NCI-H1105 treated with DMSO at 0.1 percent for 48 hours (cell line): ENCODE measurements at places on chromosomes 3 and 15.
A peak's percentile ranks its signal among the peaks of the same experiment; 100 is the strongest.

DNA sequence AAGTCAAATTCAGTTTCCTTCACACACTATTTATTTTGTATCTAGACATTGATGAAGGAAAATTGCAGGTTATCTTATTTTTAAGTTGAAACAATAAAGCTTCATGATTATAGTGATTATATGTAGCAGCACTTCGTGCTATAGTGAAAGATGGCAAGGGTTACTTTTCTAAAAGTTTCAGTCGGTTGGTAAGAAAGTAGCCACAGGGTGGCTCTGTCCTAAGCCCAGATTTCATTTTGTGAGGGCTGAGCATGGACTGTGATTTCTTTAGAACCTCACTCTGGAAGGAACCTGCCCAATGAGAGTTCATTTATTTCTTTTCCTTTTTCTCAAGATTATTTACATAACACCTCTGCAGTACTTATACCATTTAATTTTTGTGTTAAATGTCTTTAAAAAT, 66.5 kb downstream of the NME9 start:
- no peak for DNase-seq

DNA sequence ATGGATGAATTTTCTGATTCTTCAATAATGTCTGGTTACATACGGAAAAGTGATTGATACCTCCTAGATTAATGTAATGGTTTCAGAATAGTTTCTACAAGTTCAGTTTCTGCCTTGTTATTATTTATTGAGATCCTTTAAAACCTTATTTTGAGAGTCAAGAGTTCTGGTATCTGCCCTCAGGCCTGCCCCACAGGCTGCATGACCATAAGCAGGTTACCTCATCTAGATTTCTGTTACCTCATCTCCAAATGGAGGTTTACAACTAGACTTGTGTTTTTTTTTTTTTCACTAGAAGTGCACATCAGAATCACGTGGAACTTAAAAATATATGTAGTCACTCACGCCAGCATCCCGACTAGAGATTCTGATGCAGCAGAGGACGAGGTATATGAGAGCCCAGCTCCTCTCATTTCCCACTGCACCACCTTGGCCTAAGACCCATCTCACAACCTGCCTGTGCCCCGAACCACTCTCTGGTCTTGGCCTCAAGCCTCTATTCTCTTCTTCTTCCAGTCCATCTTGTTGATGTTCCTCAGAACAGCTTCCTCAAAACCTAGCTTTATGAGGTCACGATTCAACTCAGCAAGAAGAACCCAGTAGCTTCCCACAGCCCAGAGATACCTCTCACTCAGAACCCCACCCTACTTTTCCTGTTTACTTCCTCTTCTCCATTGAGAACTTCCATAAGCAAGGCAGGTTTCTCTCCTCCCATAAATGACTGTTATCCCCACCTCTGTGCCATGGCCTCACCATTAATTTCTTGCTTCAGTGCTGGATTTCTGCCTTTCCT, 353.4 kb downstream of the CHST2 start:
- no peak for DNase-seq

DNA sequence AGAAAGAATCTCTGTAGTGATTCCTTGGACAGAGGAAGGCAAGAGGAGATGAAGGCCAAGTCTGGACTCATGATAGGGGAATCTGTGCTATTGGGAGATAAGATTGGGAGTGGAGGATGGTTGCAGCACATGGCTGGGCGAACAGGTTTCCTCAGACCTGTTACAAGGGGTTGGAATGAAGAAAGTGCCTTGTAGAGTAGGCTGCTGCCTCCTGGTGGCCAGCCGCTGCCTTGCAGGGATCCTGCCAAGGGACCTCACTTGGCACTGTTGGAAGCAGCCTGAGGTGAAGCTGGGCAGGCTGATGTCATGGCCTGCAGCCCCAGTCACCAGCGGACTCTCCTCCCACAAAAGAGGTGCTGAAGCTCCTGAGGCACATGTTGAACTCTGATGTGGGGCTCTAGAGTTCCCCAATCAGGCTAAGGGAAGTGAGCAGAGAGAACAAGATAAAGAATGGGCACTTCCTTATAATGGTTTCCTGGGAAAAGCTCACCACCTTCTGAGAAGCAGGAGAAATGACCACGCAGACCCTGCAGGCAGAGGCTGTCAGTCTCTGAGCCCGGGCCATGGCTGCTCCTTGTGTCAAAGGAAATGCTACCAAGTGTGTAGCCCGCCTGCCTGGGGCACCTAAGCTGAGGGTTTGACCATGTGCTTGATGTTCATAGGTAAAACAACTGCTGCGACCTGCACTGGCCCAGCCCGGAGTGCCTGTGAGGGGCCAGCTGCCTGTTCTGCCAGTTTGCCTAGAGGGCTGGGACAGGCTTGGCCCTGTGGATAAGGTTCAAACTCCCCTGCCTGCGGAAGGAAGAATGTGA, 1.6 kb upstream of the TEX264 start:
- peak; percentile 49 for DNase-seq

DNA sequence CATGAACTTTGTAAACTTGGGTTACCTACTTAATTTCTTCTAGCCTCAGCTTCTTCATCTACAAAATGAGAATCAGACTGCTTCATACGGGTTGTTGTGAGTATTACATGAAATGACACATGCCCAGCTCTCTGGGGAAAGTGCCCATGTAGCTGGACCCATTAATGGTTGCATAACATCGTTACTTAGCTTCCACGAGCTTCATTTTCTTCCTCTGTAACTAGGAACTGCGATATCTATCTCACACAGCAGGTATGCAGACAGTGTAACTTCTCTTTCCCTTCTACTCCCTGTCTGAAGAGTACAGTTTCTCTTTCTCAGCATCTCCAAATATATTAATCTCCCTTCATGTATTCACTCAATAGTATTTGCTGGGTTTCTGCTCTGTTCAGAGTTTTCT, 37.9 kb upstream of the DLG1 start:
- DNase-seq: no peak

DNA sequence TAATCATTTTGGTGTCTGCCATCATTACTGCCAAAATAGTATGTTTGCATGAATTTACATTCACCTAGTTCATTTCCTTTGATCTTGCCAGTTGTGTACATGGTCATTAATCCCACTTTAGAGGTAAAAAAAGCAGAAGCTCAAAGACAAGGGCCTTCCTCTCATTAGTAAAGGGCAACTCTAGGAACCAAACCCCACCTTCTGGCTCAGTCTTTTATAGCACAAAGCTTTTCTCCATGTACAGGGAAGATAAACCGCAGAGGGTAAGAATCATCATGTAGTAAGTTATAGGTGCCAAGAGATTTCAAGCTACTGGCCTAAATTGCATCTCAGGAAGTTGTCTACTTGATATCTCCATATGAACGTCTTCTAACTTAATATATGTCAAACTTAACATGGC, 19.3 kb upstream of the SPG21 start:
- DNase-seq: peak; percentile 11

GRCh38 chr15:57821826-57822225, 115.3 kb downstream of the POLR2M start:
- no peak for DNase-seq

GRCh38 chr3:72848703-72849081, 447 bp upstream of the SHQ1 start:
- DNase-seq: peak; percentile 72

DNA sequence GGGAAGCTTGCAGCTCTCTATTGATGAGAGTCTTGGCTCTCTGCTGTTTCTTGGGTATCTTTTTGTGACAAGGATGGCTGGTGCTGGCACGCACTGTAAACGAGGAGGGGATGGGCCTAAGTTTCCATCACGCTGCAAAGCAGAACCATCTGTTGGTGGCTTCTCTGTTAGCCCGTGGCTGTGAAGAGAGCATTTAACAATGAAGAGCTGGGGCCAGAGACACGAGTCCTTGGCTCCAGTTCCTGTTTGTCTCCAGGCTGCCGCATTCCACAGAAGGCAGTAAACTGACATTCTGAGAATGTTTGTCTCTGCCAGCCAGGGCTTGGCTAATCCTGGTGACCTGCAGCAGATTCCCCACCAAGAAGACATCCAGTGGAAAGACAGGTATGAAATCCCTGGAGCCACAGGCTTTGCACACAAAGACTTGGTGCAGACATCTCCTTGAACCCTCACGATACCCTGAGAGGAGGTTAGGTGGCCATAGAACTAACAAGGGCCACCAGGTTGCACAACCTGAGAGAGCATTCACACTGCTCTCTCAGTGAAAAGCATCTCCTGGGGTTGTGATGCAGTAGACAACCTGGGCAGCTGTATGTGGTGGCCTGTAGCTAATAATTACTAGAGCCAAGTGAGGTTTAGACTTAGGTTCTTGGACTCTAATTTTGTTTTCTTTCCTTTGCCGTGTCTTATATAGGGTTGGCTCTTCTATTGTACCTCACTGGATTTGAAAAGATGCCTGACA, 130.9 kb downstream of the ASB7 start:
- DNase-seq: no peak

DNA sequence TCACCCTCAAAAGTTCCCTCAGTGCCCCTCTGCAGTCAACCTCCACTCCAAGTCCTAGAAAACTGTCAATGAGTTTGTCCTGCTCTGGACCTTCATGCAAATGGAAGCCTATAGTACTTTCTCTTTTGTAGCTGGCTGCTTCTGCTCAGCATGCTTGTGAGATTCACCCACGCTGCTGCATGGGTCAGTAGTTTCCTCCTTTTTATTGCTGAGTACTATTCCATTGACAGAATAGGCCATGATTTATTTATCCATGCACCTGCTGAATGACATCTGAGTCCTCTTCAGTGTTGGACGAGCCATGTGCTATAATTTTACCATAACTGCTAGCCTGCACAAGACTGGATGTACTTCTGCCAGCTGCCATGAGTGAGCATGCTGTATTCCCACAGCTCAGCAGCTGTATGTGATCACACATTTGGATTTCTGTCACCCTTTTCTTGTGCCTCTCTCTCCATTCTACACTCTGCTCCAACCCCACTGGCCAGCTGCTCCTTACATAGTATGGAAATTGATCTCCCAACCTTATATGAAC, 26.3 kb downstream of the CDCP1 start:
- no peak for DNase-seq

DNA sequence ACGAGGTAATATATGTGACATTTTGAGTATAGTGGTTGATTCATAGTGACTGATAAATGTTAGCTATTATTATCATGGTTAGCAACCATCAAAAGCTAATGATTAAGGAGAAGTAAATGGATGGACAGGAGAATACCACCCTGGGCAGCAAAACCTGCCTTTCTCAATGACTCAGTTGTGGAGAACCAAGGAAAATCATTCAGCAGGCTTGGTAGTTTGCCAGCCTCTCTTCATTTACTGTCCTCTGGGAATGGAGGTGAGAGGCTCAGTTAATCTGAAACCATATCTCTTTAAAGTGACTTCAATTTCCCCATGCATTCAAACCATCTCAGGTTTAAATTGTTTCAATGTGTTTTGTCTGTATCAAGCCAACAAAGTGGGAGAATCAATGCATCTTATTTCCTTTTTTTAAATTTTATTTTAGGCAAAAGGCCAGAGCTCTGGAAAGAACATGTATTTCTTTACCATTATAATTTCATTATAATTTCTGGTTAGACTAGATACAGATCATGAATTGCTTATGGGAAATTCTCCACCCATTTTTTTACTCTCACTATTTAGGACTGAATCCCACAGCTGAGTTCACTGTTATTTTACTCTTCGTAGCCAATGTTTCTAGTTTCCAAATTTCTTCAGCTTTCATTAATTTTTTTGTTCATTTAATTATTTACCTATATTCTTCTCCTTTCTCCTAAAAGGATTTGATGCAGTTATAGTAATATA, 2.7 kb downstream of the TM4SF18 start:
- peak; percentile 51 for DNase-seq

GRCh38 chr3:10432931-10433330, 72.5 kb downstream of the ATP2B2 start:
- no peak for DNase-seq

DNA sequence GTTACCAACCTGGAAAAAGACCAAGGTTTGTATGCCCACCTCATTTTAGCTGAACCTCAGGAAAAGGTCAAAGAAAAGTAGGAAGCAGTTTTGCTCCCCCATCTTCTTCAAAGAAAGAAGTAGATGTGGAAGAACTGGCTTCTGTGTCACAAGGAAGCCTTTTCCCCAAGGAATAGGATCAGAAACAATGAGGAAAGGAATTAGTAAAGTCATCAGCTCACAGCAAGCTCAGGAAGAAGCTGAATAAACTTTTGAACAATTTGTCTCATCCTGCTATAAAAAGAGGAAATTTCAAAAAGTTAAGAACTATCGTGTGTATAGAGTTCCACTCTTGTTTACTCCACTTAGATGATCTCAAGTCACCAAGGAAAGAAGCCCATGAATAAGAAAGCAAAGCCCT, 174.2 kb downstream of the PDE8A start:
- DNase-seq: no peak
